LHCN-M2 (cell line): ENCODE measurements at places on chromosomes 16 and 17. TPM values are rescaled to one million over a fixed set of nuclear protein-coding genes. Genes with fewer than 3 reads are reported as not detected.

- peak; percentile 2 for DNase-seq
These were observed 362.6 kb downstream of the CNTNAP4 start for GRCh38 chr16:76639685-76640289.

GRCh38 chr16:83652943-83653342 is 154.8 kb upstream of the HSBP1 start:
- DNase-seq = peak; percentile 47

DNA sequence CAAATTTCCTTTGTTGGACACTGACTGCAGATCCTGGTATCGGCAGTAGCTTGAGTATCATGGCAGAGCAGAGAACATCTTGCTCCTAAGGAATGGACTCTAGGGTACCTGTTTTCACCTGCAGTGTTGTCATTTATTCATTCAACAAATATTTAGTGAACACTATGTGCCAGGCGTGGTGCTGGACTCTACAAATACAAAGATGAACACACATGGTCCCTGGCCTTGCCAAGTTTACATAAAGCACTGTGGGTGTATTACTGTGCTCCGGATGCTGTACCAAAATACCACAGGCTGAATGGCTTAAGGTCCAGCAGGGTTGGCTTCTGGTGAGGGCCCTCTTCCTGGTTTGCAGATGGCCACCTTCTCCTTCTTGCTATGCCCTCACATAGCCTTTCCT is 14.2 kb upstream of the CCR7 start:
- no peak for DNase-seq

GRCh38 chr16:13507530-13507929 is 412.4 kb upstream of the ERCC4 start:
- DNase-seq = no peak

- DNase-seq = no peak
These were observed 19.3 kb upstream of the INPP5K start for GRCh38 chr17:1535737-1536136.

DNA sequence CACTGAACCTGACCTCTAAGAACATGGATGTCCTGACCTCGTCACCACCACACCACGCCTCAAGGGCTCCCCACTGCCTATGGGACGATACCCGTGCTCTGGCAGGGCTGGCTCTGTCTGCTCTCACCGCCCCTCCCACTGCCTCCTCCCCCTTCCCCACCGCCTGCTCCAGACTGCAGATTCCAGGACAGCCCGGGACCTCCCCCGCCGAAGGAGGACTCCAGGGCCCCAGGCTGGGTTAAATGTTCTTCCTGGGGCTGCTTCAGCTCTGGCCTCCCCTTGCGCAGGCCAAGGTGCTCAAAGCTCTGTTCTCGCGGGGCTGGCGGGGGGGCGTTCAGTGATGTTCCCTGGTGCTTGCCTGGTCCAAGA is 3.1 kb downstream of the NPW start:
- peak; percentile 43 for DNase-seq

GRCh38 chr17:9714801-9715200 is 69.5 kb downstream of the USP43 start:
- no peak for DNase-seq

- DNase-seq = no peak
These were observed 45.4 kb downstream of the CDH1 start for GRCh38 chr16:68782198-68783174.

- no peak for DNase-seq
These were observed 255.0 kb downstream of the CBLN1 start for GRCh38 chr16:49026566-49027181.

GRCh38 chr17:3666516-3666915 is 1.9 kb downstream of the TAX1BP3 start:
- no peak for DNase-seq

DNA sequence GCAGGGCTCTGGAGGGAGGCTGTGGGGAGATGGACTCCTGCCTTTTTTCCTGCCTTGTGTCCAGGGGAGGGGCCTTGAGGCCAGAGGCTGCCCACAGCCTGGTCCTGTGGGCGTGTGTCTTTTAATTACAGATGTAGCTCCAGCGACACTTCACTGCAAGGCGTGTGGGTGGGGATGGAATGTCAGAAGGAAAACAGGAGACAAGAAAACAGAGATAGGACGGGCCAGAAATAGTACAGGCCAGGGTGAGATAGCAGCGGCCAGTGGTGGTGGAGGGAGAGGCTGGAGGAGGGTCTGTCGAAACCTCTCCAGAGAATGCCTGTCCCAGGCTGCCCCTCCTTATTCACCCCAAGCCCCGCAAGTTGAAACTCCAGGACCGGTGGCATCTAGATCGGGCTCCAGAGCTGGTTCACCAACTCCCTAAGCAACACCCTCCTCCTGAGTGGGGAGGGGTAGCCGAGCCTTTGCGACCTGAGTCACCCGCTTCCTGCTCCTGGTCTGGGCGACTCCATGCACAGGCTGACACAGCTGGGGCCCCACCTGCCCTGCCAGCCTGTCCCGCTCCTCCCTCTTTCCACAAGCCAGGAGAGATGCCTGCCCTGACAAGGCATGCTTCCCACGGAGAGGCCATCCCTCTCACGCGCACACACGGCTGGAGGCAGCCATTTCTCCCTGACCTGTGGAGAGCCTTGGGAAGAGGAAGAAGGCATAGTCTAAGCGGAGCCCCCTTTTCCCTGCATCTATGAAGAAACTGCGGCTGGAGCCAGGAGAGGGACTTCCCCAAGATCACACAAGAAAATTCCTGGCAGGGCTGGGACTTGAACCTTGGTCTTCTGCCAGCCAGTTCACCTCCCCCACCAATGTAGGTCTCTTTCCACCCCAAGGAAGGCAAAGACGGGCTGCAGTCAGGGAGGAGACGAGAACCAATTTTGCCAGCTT is 6.6 kb upstream of the JUP start:
- peak; percentile 25 for DNase-seq

- DNase-seq = no peak
These were observed 41.6 kb downstream of the CCDC42 start for GRCh38 chr17:8703001-8703400.

- DNase-seq = no peak
These were observed 137.9 kb downstream of the GSG1L start for GRCh38 chr16:27925612-27926011.

- no peak for DNase-seq
These were observed 110.6 kb upstream of the SHISA6 start for GRCh38 chr17:11130367-11130766.

GRCh38 chr16:88993166-88993761 is 16.3 kb upstream of the CBFA2T3 start:
- no peak for DNase-seq

- no peak for DNase-seq
These were observed 10.6 kb downstream of the PHF12 start for GRCh38 chr17:28940675-28941074.

- DNase-seq = peak; percentile 53
These were observed 7.2 kb upstream of the GRB2 start for GRCh38 chr17:75412455-75413317.

The ATP2A3 gene
- total RNA-seq = 0.77 and 3.8 TPM in 2 replicates

The CBFA2T3 gene
- total RNA-seq = not detected in 2 replicates

The SHBG gene
- 0.23 TPM in 1 of 2 replicates, not detected in the other for total RNA-seq

The ANKFN1 gene
- 0.19 TPM in 1 of 2 replicates, not detected in the other for total RNA-seq

The CMTR2 gene
- 40.9 and 42.8 TPM in 2 replicates for total RNA-seq

The SHCBP1 gene
- total RNA-seq = 59.4 and 67.0 TPM in 2 replicates

The GLIS2 gene
- total RNA-seq = 1.1 and 1.3 TPM in 2 replicates

The EZH1 gene
- 13.3 and 16.2 TPM in 2 replicates for total RNA-seq

The PVALEF gene
- not detected in 2 replicates for total RNA-seq

The CNGB1 gene
- not detected in 2 replicates for total RNA-seq

The ZNF423 gene
- not detected in 2 replicates for total RNA-seq
